Anterior cingulate cortex (tissue), 58 donors: ENCODE measurements at places on chromosomes 4 and X.

DNA sequence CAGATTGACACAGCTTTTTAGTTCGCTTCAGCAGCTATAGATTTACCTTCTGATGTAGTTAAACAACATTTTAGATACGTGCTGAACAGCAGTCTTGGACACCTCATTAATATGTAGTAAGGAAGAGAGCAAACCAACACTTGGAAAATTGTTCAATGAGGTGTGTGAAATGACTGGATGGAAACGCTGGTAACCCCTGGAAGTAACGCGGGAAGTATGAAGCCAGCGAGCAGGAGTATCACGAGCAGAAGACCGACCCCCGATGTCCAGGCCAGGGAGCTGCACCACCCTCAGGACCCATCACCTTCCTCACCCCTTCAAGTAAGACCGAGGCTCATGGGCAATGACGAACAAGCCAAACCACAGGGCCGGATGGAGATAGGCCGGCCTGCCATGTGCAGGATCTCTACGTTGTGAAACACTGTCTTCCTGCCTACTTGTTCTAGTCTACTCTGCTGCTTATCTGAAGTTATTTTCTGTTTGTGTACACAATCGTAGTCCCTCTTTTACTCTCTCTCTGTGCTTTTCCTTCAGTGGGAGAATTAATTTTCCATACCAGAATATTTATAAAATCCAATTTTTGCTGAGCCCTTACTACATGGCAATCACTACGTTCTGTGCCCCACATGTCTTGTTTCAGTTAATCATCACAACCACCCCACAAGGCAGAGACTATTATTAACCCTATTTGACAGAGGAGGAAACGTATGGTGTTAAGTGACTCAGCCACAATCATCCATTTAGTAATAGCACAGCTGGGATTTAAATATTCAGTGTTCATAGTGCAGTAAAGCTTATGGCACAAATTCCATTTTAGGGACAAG lies 221.7 kb downstream of the APBB2 start:
- no peak for DNase-seq

GRCh38 chr4:72919937-72920336 lies 149.6 kb downstream of the COX18 start:
- DNase-seq = no peak

- DNase-seq = no peak
These were observed 721.7 kb downstream of the PCDH18 start for GRCh38 chr4:136810626-136811025.

DNA sequence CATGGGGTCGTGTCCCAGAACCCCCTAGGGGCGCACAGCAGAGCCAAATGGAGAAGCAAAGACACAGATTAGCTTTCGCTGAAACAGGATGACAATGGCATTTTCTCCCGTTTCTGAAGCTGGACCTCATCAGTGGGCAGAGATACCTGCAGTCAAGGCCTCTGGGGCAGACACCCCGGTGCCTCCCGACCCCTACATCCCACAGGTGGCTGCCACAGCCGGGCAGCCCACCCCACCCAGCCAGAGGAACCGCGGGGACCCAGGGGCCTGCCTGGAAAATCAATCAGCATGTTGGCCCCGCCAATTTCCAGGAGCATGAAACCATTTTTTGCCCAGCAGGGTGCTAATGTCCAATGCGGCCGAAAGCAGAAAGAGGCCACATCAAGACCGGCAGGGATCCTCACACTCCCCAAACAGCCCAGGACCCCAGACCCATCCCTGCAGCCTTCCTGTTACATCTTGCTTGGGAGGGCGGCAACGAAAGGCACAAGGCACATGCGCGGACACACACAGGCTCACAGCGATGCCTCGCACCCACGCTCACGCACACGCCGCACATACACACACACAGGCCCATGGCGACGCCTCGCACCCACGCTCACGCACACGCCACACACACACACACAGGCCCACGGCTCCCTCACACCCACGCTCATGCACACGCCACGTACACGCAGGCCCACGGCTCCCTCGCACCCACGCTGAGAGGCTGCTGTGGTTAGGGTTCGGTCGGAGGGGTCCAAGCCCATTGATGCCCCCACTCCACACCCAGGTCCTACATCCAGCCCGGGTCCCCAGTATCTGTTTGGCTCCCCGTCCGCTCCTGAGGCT lies 130.6 kb upstream of the NKX1-1 start:
- no peak for DNase-seq

DNA sequence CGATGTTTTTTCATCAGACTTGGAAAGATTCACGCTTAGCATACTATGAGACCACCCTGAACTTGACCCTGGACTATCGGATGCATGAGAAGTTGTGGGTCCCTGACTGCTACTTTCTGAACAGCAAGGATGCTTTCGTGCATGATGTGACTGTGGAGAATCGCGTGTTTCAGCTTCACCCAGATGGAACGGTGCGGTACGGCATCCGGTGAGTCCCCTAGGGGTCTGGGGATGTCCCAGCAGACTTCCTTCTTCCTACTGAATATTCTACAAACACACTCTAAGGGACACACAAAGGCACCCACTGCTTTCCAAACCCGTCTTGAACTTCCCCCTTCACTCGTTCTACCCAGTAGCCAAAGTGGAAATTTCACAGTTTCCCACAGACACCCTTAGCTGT lies 9.3 kb downstream of the GABRQ start:
- DNase-seq = no peak

DNA sequence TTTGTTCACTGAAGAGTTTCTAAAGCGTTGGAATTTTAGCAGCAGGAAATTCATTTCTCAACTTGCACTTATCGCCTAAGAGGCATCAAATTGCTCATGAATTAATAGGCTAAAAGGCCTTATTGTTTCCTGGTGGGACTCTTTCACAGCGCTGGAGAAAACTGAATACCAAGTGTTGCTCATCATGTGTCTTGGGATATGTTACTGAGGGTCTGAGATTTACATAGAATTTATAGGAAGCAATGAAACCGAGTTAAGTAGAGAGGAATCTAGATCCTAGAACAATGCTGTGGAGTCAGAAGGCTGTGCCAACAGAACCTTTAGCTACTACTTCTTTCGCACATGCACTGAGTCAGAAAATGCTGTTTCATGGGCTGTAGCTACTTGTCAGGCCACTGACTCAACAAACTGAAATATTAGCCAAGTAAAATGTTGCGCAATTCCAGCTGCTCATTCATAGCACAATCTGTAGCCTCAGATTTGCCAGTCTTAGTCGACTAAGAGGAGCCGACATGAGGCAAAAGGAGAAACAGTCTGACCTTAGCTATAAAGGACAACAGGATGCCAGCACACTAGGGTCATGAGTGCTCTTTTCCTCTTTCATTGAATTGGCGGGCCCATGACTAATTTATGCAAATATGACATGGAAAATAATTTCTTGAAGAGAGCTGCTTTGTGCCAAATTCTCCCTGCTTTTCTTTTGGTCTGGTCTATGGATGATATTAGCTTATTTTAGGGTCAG lies 35.9 kb upstream of the CXCL8 start:
- no peak for DNase-seq

- DNase-seq = no peak
These were observed 47.4 kb upstream of the IL21 start for GRCh38 chr4:122668241-122668640.

DNA sequence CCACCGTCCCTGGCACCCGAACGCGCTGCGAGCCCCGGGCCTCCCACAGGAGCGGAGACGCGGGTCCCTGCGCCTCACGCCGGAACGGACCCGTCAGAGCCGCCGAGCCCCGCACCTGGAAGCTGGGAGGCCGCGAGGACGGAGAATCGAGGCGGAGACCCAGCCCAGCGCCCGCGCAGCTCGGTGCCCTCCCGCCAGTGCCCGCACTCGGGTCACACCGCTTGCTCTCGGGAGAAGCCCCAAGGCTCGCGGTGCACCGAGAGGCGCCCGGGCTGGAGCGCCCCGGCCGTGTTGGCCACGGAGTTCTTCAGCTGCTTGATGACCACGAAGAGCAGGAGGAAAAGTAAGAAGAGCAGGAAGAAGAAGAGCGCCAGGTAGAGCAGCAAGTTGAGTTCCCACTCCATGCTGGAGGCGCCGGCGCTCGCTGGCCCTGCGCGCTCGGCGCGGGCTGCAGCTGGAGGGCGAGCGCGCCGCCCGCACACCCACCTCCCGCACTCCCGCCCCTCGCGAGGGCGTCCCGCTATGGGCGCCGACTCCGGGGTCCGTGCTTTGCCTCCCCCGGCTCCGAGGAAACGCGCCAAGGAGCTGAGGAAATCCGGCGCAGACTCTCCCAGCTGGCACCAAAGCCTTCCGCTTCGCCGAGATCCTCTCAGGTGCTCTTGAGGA lies at the start of gene SMIM43:
Gene SMIM43 (minus strand): TSS at position 463 of the 666 bp plus-strand sequence. CDS start 59 bp downstream, at position 404.
- DNase-seq = no peak

DNA sequence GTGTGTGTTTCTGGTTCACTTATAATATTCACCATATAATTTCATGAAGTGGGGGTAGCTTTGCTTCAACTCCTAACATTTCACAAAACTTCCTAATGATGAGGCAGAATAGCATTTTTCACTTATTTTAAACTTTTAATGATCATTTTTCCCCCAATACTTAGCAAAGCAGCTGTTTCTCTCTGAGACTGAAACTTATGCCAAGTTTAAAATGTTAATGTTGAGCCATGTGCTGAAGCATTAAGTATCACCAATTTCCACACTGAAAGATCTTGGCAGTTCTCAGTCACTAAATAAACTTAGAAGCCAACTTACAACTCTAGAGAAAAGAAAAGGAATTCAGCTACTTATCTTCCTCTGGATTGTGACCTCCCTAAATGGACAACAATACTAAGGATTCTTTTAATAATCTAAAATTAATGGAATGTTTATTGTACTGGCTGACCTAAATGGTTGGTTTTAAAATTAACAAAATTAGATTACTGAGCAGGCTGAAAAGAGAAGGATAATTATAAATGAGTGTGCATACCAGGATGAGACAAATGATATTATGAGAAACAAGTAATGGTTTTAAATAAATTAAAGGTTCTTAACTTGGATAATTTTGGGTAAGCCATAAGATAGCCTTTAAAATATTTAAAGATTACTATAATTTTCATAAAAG lies 1429.4 kb upstream of the ADGRL3 start:
- no peak for DNase-seq

DNA sequence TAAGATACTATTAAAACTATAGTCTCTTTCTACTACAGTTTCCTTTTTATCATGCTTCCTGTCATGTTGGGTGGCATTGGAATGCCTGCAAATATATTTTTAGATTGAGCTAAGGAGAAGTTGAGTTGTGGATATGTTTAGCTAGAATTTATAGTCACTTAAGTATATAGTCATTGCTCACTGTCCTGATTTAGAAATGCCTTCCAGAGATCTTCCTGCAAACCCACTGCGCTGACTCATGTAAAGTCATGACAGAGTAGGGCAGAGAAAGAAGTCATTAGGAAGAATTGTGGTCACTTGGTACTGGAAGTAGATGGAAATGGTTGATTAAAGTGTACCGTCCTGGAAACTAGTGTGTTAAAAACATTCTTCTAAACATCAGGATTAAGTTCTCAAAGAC lies 490.3 kb upstream of the PABPC4L start:
- no peak for DNase-seq

DNA sequence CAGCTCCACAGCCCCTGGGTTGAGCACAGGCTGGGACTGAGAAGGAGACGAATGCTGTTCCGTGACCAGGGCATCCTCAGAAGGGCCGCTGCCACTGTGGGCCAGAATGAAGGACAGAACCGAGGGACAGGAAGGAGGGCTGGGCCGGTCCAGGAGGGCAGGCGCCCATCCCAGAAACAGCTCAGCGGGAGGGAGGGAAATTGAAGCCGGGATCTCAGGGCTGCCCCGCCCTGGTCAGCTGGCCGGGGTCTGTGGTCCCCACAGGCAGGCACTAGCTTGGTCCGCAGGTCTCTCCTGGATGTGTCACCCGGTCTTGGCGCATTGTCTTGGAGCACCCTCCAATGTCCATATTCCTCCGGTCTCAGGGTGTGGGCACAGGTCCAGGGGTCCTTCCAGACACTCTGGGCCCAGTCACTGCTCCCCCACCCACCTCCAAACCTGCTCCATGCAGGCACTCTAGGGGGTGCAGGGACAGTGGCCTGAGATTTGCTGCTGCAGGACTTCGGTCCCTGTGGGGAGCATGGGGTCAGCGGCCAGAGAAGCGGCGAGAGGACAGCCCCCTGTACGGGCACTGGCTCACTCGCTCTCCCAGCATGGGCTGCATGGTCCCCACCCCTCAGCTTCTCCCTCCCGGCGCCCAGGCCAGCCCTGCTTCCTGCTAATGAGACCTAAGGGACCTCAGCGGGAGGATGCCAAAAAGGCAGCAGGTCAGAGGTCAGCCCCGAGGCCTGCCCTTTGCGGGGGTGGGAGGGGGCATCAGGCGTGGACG lies 23.9 kb upstream of the MXD4 start:
- DNase-seq = no peak

DNA sequence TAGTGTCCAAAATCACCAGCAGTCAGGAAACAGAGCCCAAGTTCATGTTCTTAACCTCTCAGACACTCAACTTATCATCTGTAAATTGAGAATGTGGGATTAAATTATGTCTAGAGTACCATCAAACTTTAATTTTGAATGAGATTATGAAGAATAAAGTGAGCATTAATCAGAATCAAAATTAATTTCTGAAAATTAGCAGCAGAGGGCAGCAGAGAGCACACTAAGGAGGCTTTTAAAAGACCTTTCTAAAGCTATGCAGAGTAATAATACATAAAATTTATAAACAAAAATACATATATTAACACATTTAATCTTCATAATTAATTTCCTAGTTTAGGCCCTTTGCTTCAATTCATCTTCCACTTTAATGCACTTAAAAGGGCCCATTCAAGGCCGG lies 7.1 kb downstream of the TASL start:
- no peak for DNase-seq

- DNase-seq = no peak
These were observed 26.3 kb downstream of the CNGA1 start for GRCh38 chr4:47990145-47990544.

GRCh38 chrX:100830143-100830542 lies 10.0 kb downstream of the CSTF2 start:
- no peak for DNase-seq

DNA sequence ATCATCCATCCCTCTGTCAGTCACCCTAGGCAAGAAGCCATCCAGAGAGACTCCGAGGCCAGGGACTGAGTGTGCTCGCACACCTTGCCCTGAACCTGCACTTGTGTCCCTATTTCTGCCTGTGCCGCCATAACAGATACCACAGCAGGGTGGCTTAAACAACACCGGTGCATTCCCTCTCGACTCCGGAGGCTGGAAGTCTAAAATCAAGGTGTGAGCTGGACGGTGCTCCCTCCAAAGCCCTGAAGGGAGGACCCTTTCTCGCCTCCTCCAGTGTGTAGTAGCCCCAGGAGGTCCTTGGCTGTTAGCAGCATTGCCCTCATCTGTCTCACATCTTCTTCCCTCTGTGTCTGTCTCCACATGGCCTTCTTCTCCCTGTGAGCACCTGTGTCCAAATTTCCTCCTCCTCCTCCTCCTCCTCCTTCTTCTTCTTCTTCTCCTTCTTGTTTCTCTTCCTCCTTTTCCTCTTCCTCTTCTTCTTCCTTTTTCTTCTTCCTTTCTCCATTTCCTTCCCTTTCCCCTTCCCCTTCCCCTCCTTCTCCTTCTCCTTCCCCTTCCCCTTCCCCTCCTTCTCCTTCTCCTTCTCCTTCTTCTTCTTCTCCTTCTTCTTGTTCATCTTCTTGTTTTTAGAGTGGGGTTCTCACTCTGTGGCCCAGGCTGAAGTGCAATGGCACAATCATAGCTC lies 98.1 kb upstream of the ENPP6 start:
- no peak for DNase-seq
